ENCODE measurements at places on chromosomes 3 and 15.
A peak's percentile ranks its signal among the peaks of the same experiment; 100 is the strongest.

DNA sequence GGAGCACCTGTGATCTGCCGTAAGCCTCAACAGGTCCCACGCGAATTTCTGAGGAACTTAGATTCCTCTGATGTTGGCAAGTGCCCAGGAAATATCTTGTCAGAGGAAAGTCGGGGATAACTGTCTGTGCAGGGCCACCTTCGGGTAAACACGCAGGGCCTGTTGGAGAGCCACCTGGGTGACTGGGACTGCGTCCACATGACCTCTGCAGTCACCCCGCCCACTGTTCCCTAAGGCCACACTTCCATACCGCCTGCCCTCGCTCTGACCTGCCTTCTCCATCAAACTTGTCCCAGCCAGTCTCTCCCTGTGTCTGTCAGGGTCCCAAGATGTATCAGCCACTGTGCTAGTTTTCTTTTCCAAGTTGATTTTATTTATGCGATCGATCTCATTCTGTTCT, 28.7 kb downstream of the BFSP2 start:
- DNase-seq: no peak

DNA sequence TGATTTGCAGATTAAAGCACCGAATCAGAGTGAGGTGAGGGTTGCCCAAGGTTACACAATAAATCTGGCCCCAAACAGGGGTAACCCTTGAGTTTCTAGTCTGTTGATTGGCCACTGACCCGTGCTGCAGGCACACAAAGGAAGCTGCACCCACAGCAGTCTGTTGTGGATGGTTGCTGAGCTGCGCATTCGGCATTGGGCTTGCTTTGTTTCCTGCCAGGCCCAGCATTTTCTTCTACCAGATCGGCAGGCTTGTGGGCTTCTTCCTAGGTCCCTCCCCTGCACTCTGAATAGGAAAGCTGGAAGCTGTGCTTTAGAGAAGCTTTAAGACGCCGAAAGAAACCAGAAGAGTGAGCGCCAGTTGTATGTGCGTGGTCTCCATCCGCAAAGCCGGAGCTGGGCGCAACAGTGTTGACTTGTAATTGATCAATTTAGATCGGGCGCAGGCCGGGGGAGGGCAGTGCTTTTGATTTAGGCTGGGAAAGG, 12.1 kb downstream of the B3GNT5 start:
- DNase-seq: no peak

DNA sequence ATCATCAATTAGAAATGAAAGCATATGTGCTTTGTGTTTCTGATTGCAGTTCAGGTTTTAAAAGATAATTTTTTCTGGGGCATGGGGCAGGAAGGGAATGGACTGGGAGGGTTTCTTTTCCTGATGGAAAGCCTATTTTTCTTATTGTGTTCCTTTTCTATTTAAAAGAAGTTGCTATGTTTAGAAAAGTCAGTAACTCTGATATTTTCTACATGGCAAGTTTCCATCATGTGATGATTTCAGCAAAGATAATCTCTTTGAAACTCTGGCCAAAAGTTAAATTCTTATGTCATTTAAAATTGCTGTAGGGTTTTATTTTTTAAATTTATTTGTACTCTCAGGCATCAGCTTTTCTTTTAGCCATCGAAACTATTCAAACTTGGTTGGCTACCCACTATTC, 601.2 kb downstream of the FOXP1 start:
- no peak for DNase-seq

- no peak for DNase-seq
Measured at GRCh38 chr3:2765002-2765579, 345.1 kb downstream of the IL5RA start.

DNA sequence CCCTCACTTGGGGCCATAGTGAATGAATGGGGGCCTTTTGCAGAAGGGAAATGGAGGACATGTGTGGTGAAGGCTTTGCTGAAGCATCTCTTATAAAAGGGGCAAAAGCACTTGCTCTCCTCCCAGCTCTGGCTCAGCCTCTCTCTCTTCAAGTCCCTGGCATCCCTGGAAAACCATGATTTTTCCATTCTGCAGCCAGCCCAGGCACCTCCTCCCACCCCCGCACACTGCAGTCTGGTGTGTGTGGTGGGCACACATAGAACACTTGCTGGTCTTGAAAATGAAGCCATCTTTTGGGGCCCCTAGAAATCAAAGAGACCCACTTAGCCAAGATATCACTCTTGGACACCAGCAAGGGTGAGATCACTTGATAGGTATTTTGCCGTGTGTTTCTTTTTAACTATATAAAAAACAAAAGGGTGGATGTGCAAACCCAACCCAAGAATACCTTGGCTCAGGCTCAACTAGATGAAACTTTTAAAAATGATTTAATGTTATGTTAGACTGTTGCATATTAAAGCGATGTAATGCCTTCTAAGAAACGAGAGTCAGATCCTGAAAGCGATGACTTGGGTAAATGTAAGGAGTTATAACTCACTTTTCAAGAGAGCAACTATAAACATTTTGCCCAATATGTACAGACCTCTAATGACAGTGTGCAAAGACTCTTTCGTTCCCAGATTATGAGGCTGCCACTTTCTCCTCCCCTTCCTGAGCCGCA, 16.4 kb upstream of the ALDH1A3 start:
- no peak for DNase-seq

DNA sequence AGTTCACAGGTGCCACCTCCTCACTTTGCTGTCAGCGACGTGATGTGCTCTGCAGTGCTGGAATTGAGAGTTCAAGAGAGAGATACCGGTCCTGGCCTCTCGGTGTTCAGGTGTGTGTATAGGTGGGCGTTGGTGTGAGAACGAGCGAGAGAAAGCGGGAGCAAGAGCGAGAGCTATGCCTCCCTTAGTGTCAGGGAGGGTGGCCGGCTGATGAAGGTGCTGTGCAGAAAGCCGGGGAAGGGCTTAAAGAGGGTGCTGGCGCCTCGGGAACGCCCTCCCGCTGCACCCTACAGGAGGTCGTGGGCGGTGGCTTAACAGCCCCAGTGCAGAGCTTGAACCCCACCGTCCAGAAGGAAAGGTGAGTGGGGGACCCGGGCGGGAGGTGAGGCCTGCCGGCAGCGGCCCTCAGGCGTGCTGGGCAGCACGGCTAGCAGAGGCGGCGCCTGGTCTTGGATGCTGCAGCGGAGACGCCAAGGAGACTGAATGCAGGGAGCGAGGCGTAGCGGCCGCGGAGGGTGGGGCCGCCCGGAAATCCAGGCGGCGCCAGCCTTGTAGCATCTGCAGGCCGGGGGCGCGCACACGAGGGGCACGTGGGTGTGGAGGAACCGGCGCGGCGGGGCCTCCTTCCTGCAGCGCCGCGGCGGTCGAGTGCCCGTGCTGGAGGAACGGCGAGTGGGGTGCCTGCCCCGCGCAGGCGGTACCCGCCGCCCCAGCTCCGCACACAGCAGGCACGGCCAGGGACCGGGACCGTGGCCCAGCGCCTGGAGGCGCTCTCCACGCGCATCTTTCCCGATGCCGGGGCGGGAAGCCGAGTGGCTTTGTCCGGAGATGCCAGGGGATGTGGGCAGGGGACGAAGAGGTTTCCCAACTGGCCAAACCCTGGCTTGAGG, 246.8 kb upstream of the TOPAZ1 start:
- peak; percentile 7 for DNase-seq
